ENCODE measurements at places on chromosomes 4 and X.

DNA sequence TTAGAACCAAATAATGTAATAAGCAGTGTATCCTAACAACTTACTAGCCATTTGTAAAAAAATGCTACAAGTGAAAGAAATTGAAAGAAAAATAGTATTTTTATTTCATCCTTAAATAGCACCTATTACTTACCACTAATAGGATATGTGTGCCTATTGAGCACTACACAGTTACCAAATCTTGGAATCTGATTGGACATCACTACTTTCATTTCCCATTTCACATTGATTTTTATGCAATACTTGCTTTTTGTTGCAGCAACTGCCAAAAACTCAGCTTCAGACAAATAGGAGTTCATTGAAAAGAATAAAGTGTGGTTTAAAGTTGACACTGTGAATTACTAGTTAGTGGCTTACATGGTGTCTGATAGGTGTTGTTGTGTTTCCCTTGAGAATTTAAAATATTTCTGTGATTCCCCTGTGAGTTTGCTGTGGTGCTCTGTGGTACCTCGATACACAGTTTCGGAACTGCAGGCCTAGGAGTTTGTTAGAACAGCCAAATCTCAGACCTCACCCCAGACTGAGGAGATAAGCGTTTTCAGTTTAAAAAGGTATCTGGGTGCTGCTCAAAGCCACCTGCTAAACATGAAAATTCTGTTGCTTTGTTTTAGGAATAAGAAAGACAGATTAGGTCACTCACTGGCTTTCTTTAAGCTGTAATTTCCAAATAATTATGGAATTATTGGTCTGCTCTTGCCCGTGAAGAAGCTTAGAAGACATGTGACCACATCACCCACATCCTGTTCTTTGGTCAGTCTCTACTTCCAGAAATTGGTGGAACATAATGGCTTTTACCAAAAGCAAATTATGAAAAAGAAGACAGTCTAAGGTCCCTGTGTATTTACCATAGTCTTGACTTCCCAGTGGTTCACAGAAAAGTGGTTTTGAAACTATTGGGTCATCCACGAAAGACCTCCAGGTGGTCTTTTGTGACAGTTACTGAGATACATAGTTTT, 97.8 kb downstream of the SYTL5 start:
- DNase-seq: no peak

- DNase-seq: no peak
These were observed 193.2 kb upstream of the LEF1 start for GRCh38 chr4:108361886-108362285.

GRCh38 chr4:152398060-152398459, 137.8 kb downstream of the FBXW7 start:
- DNase-seq: no peak

DNA sequence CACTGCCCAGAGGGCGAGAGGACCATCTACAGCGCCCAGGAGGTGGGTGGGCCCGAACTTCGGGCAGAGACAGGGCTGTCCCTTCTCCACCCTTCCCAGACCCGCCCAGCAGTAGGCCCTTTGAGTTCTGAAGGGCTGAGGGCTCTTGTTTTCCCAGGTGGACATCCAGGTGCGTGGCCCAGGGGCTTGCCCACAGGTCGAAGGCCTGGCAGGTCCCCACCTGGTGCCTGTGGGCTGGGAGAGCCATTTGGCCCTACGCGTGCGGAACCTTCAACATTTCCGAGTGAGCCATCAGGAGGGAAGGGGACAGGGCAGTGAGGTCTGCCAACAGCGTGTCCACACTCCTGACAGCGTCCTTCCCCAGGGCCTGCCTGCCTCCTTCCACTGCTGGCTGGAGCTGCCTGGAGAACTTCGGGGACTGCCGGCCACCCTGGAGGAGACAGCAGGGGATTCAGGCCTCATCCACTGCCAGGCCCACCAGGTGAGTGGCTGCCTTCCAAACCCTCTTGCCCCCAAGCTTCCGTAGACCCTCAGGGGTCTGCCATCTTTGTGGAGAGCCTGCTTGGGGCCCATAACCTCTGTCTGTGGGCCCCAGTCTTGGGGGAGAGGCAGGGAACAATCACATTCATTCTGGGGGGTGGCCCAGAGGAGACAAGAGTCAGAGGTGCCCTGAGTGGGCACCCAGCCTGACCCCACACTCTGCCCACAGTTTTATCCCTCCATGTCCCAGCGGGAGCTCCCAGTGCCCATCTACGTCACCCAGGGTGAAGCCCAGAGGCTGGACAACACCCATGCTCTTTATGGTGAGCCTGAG, 6.8 kb downstream of the PLXNB3 start:
- DNase-seq: no peak

GRCh38 chr4:147754037-147754445, 22.2 kb downstream of the ARHGAP10 start:
- DNase-seq: no peak

DNA sequence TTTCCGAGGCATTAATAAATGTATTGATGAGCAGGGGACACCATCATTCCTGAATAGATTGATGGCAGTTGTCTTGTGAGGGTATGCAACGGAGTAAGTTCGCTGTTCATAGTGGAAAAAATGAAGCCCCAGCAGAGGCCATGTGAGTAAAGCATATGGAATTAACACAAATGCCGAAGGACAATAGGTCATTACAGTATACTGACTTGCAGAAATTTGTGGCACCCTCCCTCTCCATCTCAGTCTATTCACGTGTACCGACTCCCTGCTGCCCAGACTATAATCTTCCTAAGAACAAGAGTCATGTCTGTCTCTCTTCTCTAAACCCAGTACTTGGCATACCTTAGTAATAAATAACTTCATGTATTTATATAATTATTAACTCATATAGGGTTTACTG, 47.1 kb upstream of the PCDH10 start:
- no peak for DNase-seq

DNA sequence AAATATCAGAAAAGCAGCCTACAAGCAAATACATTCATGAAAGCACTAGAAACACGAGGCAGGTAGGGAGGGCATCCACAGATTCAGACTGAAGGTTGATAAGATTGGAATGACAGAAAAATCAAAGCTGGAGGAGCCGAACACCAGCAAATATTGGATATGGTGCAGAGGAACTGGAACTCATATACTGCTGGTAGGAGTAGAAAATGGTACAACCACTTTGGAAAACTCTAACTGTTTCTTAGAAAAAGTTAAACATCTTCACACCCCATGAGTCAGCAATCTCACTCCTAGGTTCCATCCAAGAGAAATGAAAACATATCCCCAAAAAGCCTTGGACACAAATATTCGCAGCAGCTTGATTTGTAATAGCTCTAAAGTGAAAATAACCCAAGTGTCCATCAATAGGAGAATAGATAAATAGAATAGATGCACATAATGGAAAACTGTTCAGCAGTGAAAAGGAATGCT, 27.1 kb downstream of the CD99L2 start:
- no peak for DNase-seq

DNA sequence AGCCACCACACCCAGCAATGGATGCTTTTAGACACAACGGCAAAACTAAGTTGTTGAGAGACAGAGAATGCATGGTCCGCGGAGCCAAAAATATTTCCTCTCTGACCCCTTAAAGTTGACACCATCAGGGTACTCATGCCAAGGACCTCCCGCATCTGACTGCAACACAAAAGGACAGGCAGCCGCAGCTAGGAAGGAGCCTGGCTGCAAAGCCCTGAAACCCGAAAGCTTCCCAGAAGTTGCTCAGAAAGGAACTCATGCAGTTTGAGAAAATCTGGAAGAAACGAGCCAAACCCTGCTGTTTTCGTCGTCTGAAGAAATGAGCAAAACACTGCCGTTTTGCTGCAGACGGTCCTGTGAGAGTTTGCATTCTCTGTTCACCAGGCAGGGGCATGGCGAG, 16.5 kb downstream of the DHRSX start:
- DNase-seq: no peak

DNA sequence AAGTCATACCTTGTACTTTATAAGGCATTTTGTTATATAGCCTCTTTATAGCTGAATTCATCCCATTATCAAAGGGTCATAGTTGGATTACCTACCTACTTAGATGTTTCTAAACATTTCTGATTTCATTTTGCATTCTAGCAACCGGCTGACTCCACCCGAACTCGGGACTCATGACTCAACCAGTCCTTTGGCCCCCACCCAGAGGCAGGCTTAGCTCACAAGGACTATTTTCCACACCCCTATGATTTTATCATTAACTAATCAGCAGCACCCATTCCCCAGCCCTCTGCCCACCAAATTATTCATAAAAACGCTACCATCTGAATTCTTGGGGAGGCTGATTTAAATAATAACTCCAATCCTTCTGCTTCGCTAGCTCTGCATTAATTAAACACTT, 79.9 kb upstream of the EGFL6 start:
- DNase-seq: no peak

GRCh38 chr4:150457802-150458201, 124.1 kb upstream of the MAB21L2 start:
- DNase-seq: no peak

GRCh38 chrX:11239230-11239629, 54.0 kb upstream of the AMELX start:
- no peak for DNase-seq

DNA sequence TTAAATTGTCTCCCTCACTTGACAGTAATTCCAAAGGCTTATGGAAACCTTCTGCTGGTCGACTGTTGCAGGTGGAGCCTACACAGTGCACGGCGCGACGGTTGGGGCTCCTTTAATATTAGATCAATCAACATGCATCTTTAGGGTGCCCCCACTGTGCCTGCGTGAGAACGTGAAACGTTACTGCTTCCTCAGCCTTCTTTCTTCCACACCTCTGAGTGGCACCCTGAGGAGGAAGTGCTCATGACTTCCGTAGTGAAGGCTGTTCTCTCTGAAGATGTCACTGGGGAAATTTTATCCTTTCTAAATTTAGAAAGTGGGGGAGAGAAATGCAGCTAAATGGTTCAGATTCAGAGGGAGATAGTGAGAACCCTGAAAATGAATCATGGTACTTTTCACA, 184.0 kb upstream of the ZFP42 start:
- DNase-seq: no peak

GRCh38 chr4:33649015-33649414, 2595.3 kb downstream of the ARAP2 start:
- no peak for DNase-seq

DNA sequence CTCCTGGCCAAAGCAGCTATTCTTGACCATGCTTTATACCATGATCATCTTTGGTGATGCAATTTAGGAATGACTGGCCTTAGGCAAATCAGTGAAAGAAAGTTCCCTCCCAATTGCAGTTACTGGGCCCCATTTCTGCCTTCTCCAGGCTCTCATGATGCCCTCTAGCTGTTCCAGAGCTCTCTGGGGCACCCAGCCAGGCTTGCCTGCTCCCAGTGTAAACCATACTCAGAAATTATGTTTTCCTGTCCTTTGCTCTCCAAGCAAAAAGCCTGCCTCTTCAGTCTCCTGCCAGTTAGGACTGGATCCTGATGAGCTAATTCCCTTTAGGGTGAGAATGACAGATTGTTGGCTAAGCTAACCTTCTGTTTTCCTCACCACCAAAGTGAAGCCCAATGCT, 85.3 kb upstream of the RBPJ start:
- DNase-seq: no peak

- DNase-seq: no peak
These were observed 109.8 kb upstream of the PCDH7 start for GRCh38 chr4:30610361-30610760.

DNA sequence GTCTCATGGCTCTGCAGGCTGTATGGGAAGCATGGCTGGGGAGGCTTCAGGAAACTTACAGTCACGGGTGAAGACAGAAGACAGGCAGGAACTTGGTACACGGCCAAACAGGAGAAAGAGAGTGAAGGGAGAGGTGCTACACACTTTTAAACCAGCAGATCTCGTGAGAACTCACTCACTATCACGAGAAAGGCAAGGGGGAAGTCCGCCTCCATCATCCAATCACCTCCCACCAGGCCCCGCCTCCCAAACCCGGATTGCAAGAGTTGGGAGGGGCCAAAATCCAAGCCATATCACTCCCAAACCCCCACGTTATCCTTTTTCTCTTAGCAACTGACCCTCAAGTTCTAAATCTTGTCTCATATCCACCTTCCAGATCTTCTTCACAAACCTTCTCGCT, 1710.5 kb upstream of the TENM3 start:
- no peak for DNase-seq

DNA sequence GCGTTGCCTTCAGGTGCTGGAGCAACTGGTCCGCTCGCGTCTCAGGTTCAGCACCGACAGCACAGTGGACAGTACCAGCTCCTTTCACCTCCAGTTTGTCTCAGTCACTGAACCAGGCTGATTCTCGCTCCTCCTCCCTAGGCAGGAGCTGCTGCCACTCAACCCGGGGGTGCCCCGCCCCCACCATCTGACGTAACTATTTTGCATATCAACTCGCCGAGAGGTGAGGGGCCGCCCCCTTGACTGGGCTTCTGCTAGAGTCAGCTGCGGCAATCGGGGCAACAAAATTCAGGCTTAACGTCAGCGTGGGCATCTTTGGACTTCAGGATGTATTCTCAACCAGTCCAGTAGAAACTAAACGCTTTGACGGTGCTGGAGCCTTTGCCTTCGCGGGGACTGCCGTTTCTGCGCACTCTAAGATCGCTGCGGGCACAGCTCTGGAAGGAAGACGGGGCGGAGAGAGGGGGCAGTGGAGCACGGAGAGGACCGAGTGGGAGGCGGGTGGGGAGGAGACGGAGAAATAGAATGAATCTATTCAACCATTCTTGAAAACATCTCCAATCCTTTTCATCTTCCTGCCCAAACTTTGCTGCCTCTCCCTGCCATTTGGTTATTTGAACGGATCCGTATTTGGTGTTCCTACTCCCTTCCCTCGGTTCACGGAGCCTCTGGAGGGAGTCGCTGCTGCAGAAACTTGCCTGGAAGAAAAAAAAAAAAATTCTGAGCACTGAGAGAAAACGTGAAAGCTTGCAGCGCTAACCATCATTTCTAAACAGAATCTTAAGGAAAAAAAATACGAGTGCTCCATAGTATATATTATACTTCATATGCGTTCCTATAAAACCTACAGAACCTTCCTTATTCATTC, at the start of gene FSTL5:
Gene FSTL5, minus strand, starts transcription at position 109 of the 868 bp plus-strand sequence. CDS start 52,604 bp downstream, outside the sequence.
- no peak for DNase-seq

GRCh38 chr4:28444886-28445496, 1584.3 kb downstream of the STIM2 start:
- DNase-seq: no peak

- no peak for DNase-seq
These were observed 225.9 kb upstream of the CASK start for GRCh38 chrX:42149281-42149680.
